ENCODE measurements at places on chromosomes 6 and 20. TPM values are rescaled to one million over a fixed set of nuclear protein-coding genes. Genes with fewer than 3 reads are reported as not detected.

DNA sequence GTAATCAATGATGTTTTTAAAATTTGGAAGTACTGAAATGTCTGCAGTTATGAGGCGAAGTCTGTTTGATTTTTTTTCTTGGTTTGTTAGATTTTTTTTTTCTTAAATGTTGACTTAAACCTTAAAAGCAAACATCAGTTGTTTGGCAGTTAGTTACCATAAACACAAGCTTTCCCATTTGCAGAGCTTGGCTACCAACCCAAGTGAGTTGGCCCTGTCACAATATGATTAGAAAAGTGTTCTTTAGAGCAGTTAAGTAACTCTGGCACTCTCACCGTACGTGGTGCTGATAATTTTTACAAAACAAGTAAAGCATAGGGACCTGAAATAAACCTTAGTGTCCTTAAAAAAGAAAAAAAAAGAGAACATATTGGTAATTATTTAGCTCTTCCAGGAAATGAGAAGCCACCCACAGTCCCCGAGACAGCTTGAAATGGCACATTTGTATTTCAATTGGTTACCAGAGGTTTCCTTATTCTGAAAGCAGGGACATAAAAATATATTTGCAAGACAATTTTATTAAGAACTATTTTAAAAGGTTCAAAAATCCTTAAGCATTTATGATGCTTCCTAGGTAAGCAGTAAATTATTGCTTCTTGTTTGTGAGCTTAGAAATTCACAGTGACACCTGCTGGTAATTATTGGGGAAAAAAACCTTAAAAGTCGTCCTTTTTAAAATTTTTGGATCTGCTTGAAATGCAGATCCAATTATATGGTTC, 3.9 kb downstream of the HEY2 start:
- peak; percentile 64 for DNase-seq

DNA sequence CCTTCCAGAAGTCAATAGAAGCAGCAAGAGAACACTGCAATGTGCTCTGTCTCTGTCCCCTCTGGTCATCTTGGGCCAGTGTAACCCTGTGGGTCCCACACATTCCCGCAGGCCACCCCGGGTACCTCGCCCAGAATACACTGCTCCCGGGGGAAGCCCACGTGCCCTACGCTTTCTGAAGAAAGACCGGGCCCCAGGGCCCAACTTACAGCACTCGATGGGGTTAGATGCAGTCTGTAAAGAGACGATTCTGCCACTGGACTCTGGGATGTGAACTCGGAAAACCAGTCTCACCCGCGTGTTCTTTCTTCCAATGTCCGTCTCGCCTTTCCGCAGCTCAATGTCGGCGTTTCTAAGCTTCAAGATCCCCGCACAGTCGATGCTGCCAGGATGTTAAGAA, 68.7 kb downstream of the NFATC2 start:
- no peak for DNase-seq

DNA sequence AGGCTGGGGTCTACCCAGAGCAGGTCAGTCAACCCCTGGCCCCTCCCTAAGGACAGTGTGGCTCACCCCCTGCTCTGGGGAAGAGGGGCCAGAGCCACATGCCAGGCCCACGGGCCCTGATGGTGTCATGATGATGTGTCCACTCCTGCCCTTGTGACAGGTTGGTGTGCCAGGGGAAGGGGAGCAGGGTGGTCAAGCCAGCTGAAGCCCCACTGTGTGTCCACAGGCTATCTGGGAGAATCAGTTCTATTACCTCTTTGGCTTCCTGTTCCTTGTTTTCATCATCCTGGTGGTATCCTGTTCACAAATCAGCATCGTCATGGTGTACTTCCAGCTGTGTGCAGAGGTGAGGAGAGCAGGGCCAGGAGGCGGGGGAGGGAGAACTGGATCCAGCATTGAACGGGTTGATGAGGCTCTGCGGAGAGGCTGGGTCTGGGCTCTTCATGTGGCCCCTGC, 47.7 kb downstream of the PLAGL2 start:
- no peak for DNase-seq

DNA sequence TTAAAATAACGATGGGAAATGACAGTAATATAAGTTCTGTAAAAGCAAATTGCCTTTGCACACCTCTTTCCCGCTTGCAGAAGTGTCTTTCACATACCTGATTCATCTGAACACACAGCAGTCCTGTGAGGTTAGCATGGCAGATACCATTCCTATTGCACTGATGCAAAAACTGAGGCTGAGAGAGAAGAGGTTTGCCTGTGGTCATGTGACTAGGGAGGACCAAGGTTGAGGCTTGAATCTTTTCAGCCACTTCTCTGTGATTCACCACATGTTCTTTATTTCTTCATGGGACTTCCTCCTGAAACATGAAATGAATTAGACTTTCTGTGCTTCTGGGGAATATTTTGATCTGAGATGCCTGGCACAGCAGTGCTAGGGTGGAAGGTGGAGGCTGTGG, 92.9 kb downstream of the VEGFA start:
- no peak for DNase-seq

BPIFA1 gene
- total RNA-seq = not detected

GRCh38 chr6:7136859-7137334, 29.1 kb downstream of the RREB1 start:
- DNase-seq = no peak

GRCh38 chr6:170134031-170134470, 156.8 kb downstream of the DLL1 start:
- DNase-seq = no peak
